Fibroblast of villous mesenchyme (primary cell): ENCODE measurements at places on chromosomes 16 and 17.
A peak's percentile ranks its signal among the peaks of the same experiment; 100 is the strongest.

- DNase-seq = no peak
Observed at GRCh38 chr16:26433807-26434206, 632.9 kb upstream of the C16orf82 start.

DNA sequence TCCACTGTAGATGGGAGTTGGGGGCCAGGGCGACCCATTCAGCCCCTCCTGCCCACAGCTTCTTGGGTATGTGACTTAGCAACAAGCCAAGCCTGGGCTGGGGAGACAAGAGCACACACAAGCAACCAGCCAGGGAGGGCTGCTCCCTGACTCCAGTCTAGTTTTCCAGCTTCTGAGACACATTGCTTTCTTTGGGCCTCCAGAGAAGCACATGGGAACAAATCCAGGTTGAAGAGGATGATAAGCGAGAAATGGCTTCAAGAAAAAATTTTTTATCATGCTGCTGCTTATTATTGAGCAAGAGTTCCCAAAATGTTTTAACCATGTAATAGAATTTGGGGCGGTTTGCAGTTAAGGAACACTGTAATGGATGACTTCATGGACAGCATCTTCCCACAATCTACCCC lies 173.7 kb downstream of the SOX9 start:
- no peak for DNase-seq

DNA sequence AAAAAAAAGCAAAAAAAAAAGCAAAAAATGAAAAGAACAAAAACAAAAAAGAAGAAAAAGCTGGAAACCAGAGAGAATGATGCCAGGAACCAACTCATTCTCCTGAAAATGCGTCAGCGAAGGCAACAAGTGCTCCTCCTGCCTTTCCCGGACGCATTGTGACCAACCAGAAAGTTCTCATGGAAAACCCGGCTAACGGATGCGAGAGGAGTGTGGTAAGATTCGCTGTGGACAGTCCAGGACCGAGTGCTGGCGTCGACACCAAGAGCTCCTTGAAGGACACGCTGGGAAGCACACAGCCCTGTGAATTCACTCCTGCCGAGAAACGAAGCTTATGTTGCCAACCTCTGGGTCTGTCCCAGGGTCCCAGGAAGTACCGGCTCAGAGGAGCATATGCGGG lies 43.4 kb downstream of the METRNL start:
- DNase-seq = no peak

- peak; percentile 76 for DNase-seq
Observed at GRCh38 chr17:57552114-57552624, 192.9 kb downstream of the CCDC182 start.

DNA sequence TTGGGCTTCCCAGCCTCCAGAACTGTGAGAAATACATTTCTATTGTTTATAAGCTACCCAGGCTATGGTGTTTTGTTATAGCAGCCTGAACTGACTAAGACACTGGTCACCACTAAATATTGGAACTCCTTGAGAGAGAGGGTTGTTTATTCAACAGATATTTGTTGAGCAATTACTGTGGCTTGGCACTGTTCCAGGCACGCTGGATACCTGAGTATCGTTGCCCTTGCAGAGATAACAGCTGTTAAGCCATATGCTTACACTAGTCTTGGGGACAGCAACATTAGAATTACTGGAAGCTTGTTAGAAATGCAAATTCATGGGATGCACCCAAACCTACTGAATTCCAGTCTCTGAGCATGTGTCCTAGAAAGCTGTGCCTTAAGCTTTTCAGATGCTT lies 230.7 kb downstream of the HS3ST4 start:
- DNase-seq = no peak

DNA sequence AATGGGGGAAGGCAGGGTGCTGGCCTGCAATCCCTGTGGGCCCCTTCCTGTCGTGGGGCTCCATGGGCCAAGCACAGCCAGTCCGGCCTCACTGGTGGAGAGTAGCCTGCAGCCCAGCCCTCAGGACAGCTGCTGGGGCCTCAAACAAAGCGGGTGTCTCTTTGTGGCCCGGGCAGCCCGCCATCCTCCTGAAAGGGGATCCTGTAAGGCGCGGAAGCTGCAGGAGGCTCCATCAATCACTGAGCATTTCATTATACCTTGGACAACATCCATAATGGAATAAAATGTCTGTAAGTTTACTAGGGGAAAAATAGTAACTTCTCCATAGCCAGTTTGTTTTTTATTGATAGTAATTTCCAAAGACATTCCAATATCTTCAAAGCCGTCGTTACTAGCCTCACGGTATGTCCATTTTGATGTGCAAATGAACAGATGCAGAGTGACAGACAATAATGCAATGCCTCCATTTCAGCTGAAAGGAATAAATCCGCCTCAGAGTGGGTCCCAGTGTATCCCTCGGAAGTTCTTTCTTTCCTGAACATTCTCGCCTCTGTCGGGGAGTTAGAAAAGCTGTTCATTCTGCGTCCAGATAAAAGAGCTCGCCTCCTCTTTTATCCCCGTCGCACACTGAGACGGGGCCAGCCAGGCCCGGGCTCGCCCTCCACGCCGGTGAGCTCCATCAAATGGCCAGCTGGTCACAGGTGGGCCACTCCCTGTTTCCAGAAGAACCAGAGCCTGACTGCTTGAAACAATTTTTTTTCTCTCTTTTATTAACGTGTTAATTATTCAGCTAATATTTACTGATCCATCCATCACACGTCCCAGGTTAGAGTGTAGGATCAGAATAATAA lies 14.4 kb downstream of the WSCD1 start:
- no peak for DNase-seq

GRCh38 chr16:86565644-86566511 lies 751 bp upstream of the FOXC2 start:
- no peak for DNase-seq

- peak; percentile 34 for DNase-seq
Observed at GRCh38 chr17:50845240-50846147, 10.1 kb downstream of the WFIKKN2 start.

- DNase-seq = no peak
Observed at GRCh38 chr17:49730785-49731434, 23.1 kb upstream of the SLC35B1 start.

DNA sequence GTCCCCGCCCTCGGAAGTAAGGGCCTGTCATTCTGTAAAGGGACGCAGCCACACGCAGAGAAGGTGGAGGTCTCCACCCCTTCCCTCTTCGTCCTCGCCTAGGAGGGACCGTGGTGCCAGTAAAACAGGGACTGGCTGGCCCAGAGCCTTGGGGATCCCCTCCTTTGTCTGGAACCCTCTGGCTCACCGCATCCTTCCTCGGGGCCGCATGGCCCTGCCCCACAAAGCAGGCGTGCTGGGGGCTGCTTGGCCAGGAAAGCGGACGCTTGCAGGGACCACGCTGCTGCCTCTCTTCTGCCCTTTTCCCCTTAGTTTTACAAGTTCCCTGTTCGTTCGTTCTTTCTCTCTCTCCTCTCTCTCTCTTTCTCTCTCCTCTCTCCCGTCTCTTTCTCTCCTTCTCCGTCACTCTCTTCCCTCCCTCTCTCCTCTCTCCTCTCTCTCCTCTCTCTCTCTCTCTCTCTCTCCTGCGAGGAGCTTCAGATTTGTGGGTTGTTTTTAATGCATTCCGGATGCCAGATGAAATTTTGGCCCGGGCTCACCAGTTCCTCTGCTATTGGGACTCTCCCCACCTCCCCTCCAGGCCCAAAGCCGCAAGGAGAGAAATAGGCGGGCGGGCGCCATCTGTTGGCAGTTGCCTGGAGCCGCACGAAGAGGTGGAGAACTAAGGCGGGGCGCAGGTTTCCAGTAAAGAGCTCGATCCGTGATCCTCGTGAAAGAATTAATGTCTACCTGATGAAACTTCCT lies 35.1 kb upstream of the CDRT4 start:
- DNase-seq = peak; percentile 90

DNA sequence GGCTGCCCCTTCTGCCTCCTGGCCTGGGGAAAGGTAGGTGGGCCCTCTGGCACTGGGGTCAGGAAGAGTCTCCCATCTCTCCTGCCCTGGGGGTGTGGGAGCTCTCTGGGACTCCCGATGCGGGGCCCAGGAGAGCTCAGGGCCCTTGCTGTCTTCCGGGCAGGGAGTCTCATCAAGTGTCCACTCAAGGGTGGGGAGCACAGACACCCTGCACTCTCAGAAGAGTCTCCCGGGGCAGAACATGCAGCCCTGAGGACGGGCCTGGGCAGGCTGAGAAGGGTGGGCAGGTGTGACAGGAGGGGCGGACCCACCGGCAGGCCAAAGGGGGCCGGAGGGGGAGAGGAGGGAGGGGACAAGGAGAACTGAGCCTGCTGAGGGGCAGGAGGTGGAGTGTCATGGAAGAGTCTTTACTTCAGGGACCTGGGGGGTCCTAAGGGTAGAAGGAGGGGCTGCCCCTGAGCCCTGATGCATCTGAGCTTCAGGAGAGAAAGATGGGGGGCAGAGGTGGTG lies 8.4 kb upstream of the PKMYT1 start:
- no peak for DNase-seq

DNA sequence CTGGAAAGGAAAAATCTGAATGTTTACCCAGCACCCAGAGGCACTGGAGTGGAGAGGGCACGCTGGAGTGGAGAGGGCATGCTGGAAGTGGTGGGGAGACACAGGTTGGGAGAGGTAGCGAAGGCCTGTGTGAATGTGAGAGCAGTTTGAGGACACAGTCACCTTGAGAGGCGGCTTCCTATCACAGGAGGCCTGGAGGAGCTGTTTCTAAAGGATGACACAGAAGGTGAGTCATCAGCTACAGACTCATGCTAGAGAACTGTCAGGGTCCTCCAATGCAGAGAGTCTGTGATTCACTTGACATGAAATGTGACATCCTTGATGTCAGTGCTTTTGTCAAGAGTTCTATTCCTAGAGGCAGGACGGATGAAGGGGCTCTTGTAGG lies 13.8 kb downstream of the CTRL start:
- peak; percentile 67 for DNase-seq

DNA sequence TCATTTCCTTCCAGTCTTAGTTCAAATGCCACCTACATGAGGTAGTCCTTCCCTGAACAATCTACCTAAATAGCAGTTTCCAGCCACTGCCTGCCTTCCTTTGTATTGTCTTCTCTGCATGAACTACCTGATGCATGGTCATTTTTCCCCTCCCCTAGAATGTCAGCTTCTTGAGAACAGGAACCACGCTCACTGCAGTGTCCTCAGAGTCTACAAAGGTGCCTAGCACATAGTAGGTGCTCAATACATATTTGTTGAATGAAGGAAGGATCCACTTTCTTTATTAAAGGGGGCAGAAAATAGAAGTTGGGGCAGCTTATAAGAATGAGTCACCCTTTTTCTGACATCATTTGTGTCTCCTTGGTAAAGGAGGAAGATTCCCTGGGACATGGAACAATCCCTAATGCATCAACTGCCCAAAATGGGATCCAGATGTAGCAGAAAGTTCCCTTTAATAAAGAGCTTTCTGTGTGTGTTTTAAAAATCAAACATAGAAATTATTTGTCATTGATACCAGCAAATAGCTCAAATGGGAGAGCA lies 4.4 kb upstream of the CYLD start:
- DNase-seq = no peak

GRCh38 chr16:2857451-2858244 lies at the start of gene PRSS22:
TSS of gene PRSS22 (minus strand) at chr16:2858170. CDS start at chr16:2858104, 66 bp downstream.
- peak; percentile 9 for DNase-seq

DNA sequence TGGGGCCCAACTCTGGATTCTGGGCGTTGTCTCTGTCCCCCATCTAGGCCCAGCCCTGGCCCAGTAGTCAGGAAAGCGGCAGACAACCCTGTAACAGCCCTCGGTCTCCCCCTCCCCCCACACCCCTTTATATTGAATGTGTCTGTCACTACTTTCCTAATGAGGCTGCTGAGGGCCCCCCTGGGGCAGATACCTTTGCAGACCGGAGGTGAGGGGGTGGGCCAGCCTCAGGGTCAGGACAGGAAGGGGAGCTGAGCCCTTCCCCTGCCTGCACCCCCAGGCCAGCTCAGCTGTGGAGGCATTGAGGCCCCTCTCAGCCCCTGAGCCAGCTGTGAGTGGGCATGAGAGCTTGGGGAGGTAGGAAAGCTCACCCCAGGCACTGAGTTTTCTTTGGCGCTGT lies 17.1 kb downstream of the RAI1 start:
- no peak for DNase-seq

GRCh38 chr17:6435968-6436367 lies 1.0 kb upstream of the AIPL1 start:
- DNase-seq = peak; percentile 64

- DNase-seq = peak; percentile 27
Observed at GRCh38 chr17:48498164-48498850, 32.5 kb downstream of the HOXB1 start.

DNA sequence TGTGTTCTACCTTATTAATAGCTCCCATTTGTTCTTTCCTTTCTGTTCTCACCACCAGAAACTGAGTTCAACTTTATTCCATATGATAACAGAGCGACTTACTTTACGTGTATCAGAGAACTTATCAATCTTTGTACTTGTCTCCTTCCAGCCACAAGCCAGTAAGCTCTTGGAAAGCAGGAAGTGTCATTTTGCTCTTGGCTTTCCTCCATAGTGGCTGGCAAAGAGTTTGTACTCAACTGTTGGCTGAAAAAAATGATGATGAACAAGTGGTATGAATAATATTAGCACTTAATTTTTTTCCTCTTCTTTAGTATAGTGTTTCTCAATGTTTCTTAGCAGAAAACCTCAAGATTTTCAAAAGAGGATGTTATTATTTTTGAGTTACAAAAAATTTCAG lies 182.4 kb upstream of the TOM1L1 start:
- DNase-seq = no peak

- DNase-seq = no peak
Observed at GRCh38 chr17:73393381-73393780, 81.6 kb upstream of the CDC42EP4 start.

- peak; percentile 68 for DNase-seq
Observed at GRCh38 chr16:14003074-14003570, 68.0 kb upstream of the MRTFB start.

DNA sequence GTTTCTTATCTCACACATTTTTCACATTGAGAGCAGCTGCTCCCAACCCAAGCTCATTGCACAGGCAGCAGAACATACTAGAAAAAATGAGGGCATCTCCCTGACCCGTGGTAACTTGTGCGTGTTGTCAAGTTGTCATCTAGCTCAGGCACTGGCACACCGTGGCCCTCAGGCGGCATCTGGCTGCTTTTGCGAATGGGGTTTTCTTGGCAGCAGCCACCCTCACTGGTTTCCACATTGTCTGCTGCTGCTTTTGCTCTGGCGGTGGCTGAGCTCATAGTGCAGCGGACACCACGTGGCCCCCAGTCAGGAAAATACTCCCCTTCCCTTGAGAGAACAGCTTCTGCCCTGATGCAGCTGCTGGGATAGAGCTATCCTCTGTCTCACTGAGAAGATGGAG lies 9.4 kb upstream of the TEDC2 start:
- no peak for DNase-seq

GRCh38 chr17:48004983-48005382 lies 32.6 kb downstream of the COPZ2 start:
- no peak for DNase-seq

GRCh38 chr16:10970065-10970464 lies 25.7 kb downstream of the CLEC16A start:
- DNase-seq = no peak
